ENCODE measurements at places on chromosomes 3 and 15.

GRCh38 chr3:17985658-17986347 is 243.4 kb upstream of the TBC1D5 start:
- DNase-seq: no peak

GRCh38 chr15:27061739-27062138 is 90.8 kb downstream of the GABRG3 start:
- DNase-seq: no peak

DNA sequence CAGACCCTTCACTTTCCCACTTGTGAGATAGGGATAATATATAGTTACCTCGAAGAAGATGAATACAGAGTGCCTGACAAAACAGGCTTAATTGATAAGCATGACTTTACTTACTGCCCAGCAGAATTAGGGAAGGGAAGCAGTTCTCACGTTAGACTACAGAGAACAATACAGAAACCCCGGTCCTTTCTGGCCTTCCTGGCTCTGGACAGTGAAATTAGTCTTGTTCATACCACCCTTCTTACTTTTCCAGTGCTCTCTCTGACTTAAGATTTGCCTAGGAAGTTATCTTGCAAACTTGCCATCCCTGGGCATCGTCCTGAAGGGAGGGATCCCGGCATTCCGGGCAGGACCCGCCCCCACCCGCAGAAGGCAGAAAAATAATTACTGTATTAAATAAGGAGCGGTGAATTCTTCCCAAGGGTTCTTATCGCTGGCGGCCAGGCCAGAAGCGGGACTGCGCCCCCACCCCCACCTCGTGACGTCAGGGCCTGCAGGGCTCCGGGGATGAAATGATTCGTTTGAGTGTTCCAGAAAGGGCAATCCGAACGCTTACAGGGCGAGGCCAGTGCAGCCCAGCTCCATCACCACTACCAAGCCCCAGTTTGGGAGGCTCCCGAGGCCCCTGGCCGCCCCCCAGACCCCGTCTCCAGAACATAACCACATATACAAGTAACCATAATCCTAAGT is 8.4 kb downstream of the SOX2 start:
- no peak for DNase-seq

DNA sequence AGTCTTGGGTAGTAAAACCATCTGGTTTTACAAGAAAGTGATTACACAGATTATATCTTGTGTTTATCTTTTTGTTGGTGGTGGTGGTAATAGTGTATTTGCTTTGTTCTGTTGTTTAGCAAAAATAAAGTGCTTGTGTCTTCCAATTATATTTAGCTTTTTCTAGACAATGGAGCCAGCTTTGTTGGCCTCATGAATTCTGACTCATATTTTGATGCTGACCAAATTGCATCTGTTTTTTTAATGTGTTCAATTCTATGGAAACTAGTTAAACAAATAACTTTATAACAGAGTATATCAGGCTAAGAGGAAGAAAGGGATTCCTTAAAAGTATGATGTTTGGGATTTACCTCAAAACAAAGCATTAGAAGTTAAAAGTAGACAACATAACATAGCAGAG is 69.3 kb upstream of the BFSP2 start:
- no peak for DNase-seq

DNA sequence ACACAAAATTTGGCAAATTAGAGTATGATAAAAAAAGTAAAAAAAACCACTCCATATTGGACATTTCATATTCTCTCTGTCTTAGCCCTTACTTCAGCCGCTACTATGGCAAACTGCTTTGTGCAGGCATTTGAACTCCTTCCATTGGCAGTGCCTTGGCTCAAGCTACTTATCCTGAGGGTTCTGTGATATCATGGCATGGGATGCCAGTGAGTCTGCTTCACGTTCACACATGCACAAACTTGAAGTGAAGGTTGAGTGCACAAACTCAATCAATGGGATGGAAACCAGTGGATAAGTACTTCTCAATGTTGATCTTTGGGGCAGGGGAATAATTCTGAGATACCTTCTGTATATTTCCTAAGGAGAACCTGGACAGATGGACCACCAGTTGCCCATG is 117.2 kb downstream of the IL20RB start:
- no peak for DNase-seq

DNA sequence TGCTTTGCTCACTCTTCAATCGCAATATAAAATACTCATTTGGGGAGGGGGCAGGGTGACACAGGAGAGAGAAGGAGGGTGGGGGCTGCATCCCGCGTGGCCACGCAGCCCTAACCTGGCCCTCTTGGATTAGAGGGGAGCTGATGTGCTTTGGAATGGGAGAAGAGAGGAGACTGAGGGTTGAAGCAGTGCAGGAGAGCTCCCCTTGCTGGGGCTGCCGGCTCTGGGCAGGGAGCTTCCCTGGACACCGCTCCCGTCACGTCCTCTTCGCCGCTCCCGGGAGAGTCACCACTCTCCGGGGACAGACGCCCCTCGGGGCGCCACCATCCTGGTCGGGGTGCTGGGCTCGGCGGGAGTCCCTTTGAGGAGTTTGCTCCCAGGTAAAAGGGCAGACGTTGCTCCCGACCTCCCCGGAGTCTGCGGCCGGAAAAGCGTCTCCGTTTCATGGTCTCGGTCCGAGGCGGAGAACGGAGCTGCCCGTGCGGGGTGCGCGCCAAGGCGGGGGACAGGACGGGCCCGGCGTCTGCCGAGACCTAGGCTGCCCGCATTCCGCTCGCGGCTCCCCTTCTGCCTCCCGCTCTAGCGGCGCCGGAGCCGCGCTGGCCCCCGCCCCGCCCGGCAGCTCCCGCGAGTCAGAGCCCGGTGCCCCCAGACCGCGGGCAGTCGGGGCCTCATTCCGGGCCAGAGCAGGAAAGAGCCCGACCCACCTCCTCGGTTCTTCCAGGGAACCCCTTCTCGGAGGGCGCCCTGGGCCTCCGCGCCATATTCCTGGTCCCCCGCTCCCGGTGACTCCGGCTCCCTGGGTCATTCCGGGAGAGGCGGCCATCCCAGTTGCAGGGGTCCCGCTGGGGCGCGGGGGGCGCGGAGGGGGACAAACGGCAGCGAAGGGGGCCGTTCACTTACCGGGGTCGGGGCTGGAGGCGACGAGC is 603 bp downstream of the SLC7A14 start:
- DNase-seq: no peak

- DNase-seq: no peak
Observed at GRCh38 chr3:149736953-149737205, 15.4 kb downstream of the COMMD2 start.

GRCh38 chr3:29189328-29189727 is 91.5 kb upstream of the RBMS3 start:
- no peak for DNase-seq

DNA sequence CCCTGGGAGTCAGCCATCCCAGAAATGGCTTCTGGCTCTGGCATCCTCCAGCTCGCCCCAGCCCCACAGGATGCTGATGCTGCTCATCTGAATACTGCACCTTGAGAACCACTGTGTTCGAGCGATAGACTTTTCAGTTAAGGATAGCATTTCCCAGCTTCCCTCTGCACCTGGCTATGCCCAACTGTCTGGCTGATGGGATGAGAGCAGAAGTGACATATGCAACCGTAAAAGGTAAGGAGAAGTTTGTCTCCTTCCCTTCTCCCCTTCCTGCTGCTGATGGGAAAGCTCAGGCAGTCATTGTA is 9.7 kb upstream of the HHATL start:
- no peak for DNase-seq

DNA sequence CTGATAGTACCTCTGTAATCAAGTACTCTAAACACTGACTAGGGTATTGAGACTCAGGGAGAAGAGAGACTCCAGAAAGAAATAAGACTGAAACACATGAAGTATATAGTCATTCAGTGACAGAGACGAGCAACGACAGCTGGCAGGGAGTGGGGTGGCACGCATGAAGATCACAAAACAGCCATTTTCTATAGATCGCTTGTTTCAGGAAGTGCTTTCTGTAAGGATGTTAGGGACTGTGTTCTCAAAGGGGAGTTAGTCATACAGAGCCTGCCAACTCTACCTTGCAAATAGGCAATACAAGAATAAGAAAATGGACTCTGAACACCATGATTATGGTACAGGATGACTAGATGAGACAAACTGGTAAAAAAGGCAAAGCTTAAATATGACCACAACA is 139.5 kb downstream of the TBL1XR1 start:
- DNase-seq: no peak

DNA sequence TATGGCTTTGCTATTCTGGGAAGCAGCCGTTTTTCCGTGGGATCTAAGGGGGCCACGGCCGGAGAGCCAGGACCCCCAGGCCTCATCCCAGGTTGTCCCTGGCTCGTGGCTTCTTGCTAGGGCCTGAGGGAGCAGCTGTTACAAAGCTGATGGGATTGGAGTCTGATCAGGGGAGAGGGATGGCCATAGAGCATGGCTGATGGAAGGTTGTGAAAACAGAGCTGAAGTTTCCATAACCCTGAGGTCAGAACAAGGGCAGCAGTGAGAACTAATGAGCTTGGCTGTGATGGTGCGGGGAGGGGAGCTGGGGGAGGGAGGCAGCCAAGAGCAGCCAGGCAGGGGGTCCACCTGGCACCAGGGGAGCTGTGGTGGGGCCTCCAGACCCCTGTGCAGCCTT is 63.0 kb downstream of the LINGO1 start:
- peak; percentile 91 for DNase-seq

- no peak for DNase-seq
Observed at GRCh38 chr3:173221010-173221409, 80.0 kb upstream of the SPATA16 start.

- DNase-seq: no peak
Observed at GRCh38 chr3:47846186-47846879, 43.4 kb downstream of the DHX30 start.

DNA sequence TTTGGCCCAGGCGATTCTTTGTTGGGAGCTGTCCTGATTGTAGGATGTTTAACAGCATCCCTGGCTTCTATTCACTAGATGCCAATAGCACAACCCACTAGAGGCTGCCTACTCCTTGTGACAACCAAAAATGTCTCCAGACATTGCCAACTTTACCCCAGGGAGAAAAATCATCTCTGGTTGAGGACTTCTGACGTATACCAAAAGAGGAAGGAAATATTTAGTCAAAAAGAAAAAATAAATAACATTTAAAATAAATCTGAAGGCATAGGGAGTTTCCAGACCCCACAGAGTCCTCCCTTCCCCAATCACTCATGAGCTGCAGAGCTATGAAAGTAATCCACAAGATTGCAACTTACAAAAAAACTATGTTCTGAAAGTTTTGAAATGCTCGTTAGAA is 61.0 kb downstream of the MECOM start:
- no peak for DNase-seq

GRCh38 chr3:178054471-178054870 is 481.8 kb upstream of the KCNMB2 start:
- DNase-seq: no peak

DNA sequence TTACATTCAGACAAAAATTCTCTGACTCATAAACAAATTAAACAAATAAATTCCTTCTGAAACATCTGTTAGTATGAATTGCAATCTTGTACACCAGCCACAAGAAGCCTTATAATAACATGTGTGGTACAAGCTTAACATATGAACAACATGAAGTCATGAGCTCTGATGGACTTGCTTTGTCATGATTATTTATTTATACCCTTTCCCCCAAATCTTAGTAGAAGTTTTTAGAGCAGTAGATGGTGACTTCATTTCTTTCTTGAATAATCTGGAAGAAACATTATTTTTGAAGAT is 633.4 kb downstream of the EPHA3 start:
- no peak for DNase-seq

- DNase-seq: no peak
Observed at GRCh38 chr3:186754006-186754405, 29.4 kb upstream of the EIF4A2 start.

GRCh38 chr15:88803241-88803919 is at the start of gene ACAN:
ACAN (plus strand) TSS chr15:88803436; CDS start chr15:88836207, 32,771 bp downstream.
- DNase-seq: no peak

GRCh38 chr15:32825219-32825618 is 107.4 kb downstream of the GREM1 start:
- DNase-seq: no peak

- no peak for DNase-seq
Observed at GRCh38 chr15:37111427-37111717, 11.0 kb upstream of the MEIS2 start.

DNA sequence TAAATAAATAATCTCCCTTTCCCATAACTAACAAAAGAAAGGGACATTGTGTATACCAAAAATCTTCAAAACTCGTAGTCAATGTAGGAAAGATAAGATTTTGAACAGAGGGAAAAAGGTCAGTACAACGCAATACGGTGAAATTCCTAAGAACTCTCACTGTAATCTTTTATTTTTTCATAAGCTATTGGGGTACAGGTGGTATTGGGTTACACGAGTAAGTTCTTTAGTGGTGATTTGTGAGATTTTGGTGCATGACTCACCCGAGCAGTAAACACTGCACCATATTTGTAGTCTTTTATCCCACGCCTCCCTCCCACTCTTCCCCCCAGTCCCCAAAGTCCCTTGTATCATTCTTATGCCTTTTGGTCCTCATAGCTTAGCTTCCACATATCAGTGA is 718.0 kb downstream of the TBL1XR1 start:
- no peak for DNase-seq

- DNase-seq: peak; percentile 48
Observed at GRCh38 chr3:58008141-58009025, at the start of gene FLNB. FLNB (plus strand) TSS chr3:58008422; CDS start chr3:58008565, 143 bp downstream.

GRCh38 chr3:69014022-69014580 is 617 bp upstream of the EOGT start:
- no peak for DNase-seq

DNA sequence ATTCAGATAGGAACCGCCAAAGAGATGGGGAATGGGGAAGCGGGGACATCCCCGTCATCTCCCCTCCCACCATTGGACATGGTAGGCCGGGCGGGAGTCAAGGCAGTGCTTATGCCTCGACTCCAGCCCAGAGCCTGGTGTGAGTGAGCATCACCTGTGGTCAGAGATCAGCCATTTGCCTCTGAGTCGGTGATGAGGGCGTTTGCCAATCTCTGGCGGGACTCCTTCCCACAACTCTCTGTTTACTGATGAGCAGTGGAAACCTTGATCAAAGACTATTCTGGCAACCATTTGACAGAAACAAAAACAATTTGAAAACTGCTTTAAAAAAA is 63.9 kb upstream of the HES1 start:
- DNase-seq: no peak

- no peak for DNase-seq
Observed at GRCh38 chr3:108518895-108519294, 8.5 kb upstream of the MYH15 start.

Data from HuH-7.5 (cell line).